ENCODE measurements at places on chromosomes 6 and 20. TPM values are rescaled to one million over a fixed set of nuclear protein-coding genes. Genes with fewer than 3 reads are reported as not detected.
A peak's percentile ranks its signal among the peaks of the same experiment; 100 is the strongest.

The NTSR1 gene
- polyA plus RNA-seq = not detected

- no peak for DNase-seq
Observed at GRCh38 chr6:1735239-1735803, 125.6 kb downstream of the FOXC1 start.

- DNase-seq = no peak
Observed at GRCh38 chr6:161228921-161229591, 44.8 kb downstream of the AGPAT4 start.

DNA sequence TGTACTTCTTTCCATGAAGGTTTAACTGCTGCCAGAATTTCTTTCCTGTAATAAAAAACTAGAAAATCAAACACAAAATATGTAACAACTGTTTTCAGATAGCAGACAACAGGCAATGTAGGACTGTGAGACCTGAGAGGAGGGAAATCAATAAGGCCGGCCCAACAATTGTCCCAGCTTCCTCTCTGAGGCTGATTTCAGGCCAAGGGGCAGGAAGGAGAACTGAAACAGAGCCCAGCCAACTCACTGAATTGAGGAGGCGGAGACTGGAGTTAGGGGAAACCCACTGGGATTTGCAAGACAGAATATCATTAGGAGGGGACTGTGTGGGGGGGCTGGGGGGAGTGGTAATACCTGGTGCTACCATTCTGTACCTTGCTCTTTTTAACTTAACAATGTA, 42.2 kb downstream of the FLRT3 start:
- DNase-seq = no peak

GRCh38 chr20:32021091-32021490, 10.9 kb downstream of the CCM2L start:
- DNase-seq = no peak

GRCh38 chr20:36367370-36367745, 61.2 kb downstream of the DLGAP4 start:
- no peak for DNase-seq

DNA sequence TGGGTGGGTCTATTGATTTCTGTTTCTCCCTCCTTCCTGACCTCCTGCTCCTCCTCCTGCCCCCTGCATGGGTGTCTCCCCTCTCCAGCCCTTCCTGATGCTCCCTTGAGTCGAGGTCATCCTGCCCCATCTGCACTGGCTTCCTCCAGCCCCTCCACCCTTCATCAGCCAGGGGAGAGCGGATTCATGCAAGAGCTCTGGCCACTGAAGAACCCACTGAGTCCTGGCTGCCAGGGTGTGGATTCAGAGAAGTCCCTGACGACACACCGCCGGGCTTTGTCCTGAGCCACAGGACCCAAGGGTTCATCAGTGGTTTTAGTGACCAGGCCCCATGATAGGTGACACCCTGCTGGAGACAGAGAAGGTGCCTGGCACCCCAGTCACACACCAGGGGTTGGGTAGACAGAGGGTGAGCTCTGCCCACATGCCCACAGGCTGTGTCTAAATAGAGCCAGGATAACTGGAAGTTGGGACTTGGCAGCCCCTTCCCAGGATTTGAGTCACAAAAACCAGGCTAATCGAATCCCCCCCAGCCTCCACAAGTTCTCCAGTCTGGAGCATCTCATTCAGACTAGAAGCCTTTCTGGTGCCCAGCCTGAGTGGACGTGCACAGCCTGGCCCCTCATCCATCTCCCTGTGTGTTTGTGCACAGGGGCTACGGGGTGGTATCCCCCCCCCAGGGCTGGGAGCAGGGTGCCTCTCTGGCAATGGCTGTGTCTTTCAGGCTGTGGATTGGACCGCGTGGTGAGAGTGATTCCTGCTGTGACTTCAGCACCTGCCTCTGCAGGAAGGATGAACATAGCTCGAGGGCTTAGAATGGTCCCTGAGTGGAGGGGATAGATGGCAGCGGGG, 1.2 kb downstream of the GFRA4 start:
- DNase-seq = no peak

- no peak for DNase-seq
Observed at GRCh38 chr6:25172819-25173218, 106.4 kb upstream of the CARMIL1 start.

The TFAP2A gene
- not detected for polyA plus RNA-seq

GRCh38 chr6:22025468-22026163, 271.2 kb downstream of the PRL start:
- peak; percentile 7 for DNase-seq

DNA sequence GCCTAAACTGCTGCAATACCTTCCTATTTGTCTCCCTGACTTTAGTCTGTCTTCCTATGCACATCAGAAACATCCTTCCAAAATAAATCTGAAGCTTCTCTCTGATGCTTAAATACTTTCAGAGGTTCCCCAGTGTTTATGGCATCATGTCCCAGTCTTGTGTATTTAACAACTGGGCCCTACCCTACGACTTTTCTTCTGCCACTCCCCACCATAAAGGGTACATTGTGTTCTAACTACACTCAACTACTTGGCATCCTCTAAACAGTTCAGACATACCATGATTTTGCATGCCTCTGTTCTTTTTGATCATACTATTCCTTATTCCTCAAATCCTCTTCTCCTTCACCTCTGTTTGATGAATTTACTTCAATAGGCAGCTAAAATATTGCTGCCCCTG, 143.0 kb upstream of the KCNK16 start:
- no peak for DNase-seq

The PSORS1C2 gene
- polyA plus RNA-seq = not detected

The GPX5 gene
- not detected for polyA plus RNA-seq

The TMEM74B gene
- not detected for polyA plus RNA-seq

The F13A1 gene
- 9.0 TPM for polyA plus RNA-seq

The ADGRG6 gene
- not detected for polyA plus RNA-seq

GRCh38 chr6:132227904-132228303, 173.4 kb downstream of the MOXD1 start:
- DNase-seq = no peak

DNA sequence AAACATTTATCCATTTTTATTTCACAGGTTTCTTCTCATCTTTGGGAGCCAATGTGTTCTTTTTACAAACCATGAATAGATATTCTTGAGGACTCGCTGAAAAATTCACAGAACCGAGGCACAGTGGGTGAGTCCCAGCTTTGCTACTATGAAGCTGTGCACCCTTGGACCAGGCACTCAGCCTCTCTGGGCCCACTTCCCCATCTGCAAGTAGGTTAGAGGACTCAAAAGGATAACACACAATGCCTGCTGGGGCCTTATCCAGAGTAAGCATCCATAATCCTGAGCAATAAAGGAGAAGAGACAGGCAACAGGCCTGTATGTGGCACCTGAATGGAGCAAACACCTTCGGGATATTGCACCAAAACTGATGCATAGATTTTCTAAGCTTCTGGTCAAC, 153.3 kb downstream of the PREX1 start:
- DNase-seq = no peak

DNA sequence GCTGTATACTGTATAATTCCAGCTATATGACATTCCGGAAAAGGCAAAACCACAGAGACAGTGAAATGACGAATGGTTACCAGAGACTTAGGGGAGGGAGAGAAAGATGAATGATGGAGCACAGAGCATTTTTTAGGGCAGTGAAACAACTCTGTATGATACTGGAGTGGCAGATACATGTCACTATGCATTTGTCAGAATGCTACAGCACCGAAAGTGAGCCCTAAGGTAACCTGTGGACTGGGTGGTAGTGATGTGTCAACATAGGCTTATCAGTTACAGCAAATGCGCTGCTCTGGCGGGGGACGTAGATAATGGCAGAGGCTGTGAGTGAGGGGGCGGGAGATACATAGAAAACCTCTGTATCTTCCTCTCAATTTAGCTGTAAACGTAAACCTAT, 201.3 kb upstream of the SSTR4 start:
- no peak for DNase-seq

DNA sequence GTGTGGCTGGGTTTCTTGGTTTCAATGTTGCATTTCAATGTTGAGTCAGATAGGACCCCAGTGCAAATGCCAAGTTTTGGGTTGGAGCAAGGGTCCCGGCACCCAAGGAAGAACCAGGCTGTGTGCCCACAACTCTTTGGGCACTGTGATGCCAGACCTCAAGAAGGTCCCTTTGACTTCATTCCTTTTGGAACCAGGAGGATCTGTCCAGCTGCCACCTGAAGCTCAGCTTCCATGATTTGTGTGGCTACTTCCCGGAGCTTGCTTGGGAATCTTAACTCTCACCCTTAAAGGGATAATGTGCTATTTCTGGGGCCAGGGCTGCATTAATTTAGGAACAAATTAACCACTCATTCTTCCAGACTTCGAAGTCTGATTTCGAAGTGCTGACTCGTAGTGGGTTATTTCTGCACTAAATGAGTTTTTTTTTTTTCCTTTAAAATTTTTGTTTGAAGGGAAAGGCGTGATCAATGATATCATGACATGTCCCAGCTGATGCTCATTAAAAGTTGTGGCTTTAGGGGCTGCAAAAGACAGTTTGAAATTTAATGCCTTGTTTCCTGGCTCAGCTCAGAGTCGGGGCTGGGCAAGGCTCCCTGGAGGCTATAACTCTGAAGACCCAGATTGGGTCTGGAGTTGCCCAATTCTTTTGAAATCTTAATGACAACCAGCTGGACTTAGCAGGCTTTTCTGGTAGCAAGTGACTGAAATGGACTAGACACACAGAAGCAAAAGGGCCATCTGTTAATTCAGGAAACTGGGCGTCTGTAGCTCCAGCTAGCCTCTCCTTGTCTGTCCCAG, 24.0 kb upstream of the PHACTR3 start:
- no peak for DNase-seq

- DNase-seq = no peak
Observed at GRCh38 chr6:140438346-140438735, 1063.9 kb upstream of the CITED2 start.

GRCh38 chr6:34459899-34460593, 5.8 kb upstream of the PACSIN1 start:
- peak; percentile 31 for DNase-seq

DNA sequence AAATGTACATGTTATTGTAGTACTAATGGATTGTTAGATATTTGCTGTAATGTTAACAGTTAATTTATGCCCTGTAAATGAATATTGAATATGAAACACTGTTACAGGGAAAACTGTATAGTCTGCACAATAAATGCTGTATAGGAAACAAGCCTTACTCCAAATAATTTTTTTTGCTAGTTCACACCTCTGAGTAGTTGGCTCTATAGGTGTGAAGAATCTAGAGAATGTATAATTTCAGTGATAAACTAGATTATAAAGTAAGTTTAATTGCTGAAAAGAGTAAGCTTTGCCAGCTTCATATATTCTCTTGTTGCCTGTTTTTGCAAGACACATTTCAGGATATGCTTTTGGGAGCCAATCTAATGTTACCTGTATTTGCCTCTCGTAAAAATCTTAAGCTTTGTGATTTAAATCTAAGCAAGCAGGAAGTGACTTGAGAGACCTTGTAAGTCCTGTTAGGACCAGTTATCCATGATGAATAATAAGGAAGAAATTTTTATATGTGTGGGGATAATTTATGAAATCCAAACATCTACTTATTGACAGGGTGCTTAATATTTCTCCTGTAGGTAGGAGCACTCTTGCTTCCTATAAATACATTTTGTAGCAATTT, 232.4 kb downstream of the ZFAND3 start:
- DNase-seq = no peak

The CUTA gene
- 281 TPM for polyA plus RNA-seq

The C2 gene
- polyA plus RNA-seq = not detected

DNA sequence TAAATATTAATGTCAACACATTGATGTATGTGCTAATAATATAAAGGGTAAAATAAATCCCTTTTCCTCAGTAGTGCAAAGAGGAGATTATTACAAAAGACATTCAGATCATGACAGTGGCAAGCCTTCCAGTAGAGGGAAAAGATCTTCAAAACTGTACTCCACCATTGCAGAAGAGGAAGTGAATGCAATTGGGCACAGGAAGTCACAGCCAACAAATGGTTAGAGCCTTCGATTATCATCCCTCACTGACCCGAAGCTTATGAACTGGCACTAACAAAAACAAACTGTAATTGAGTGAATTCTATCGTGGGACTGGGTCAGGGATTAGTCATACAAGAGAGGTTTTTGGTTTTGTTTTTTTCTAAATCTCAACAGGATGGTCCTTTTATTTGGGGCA, 39.3 kb upstream of the SCGN start:
- DNase-seq = no peak

DNA sequence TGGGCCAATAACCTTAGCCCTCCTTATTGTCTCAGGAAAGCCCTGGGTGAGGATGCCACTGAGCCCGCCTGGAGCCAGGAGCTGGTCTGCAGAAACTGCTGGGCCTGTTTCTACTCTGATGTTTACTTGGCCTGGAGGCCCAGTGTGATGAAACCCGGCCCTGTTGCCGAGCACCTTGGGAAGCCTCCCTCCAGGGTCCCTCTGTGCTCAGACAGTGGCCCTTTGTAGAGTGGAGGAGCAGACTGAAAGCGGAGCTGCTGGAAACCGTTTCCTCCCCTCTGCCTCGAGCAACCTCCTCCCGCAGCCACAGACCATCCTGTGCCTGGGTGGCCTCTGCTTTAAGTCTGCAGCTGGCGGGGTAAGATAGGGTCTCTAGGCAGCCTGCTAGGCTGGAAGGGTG, 84.1 kb upstream of the EPB41L1 start:
- no peak for DNase-seq

- no peak for DNase-seq
Observed at GRCh38 chr6:92110403-92110802, 1309.0 kb downstream of the EPHA7 start.

DNA sequence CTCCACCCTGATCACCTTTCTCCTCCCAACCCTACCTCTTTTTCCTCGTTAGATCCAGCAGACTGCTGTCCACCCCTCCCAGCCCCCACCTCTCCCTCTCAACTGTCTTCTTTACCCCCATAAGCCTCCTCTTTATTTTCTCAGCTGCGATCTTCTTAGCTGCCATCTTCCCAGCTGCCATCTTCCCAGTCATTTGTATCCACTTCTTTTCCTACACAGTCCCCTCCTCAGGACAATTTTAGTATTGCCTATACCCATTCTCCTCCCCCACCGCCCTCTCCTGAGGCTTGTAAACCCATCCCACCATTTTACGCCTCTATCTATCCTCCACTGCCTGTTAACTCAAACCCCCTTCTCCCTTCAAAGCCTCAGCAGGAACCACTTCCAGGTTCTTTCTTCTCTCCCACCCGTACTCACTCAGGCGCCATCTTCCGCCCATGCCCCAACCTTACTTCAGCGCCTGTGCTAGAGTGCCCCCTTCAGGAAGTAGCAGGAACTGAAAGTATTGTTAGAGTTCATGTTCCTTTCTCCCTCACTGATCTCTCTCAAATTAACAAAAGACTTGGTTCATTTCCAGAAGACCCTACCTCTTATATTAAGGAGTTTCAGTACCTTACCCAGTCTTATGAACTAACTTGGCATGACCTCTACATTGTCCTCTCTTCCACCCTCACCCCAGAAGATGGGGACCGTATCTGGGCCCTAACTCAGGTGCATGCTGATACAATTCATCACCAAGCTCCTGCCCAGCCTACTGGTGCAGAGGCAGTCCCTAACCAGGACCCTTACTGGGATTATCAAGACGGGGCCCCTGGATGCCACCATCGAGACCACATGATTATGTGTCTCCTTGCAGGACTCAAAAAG, 236.0 kb downstream of the ADGRG6 start:
- DNase-seq = no peak

- no peak for DNase-seq
Observed at GRCh38 chr6:132818404-132819359, 4.3 kb downstream of the RPS12 start.

The SRMS gene
- not detected for polyA plus RNA-seq

The RNF182 gene
- not detected for polyA plus RNA-seq

The SIRPG gene
- polyA plus RNA-seq = 1.3 TPM

All from naive B cell (primary cell).